ENCODE measurements at places on chromosomes 11 and 22.

DNA sequence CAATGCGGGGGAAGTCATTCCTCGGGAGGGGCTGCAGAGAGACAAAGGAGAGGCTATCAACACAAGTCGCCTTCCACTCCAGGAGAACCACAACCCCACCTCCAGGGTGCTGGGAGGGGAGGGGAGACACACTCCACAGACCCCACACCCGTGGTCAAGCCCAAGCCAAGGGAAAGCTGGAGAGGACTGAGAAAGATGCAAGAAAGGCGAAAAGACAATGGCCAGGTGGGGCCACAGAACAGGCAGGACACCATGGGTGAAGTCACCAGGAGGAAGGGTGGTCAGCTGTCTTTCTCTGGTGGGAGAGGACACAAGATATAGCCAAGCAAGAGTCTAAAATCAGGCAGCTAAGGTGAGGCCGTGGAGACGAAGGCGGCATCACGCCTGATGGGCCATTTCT, 16.0 kb downstream of the HDHD5 start:
- DNase-seq = no peak

DNA sequence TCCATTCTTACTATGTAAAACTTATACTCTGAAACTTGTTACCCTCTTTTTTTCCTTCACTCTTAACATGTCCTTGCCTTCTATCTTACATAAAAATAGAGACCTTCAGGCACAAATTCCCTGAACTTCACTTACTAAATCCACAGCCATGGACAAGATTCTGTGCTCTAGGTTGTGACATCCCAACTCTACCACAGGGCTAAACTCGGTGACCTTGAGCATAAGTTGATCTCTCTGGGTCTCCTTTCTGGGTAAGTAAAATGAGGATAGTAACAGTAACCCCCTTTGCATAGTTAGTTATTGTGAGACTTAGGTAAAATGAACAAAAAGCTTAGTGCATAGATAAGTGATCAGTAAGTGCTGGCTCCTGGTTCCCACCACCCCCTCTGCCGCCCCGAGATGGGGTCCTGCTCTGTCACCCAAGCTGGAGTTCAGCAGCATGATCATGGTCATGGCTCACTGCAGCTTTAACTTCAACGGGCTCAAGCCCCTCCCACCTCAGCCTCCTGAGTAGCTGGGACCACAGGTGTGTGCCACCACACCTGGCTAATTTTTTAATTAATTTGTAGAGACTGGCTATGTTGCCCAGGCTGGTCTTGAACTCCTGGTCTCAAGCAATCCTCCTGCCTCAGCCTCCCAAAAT, 20.1 kb downstream of the C11orf58 start:
- no peak for DNase-seq

- DNase-seq = no peak
Observed at GRCh38 chr22:32677876-32678275, 123.6 kb upstream of the TIMP3 start.

DNA sequence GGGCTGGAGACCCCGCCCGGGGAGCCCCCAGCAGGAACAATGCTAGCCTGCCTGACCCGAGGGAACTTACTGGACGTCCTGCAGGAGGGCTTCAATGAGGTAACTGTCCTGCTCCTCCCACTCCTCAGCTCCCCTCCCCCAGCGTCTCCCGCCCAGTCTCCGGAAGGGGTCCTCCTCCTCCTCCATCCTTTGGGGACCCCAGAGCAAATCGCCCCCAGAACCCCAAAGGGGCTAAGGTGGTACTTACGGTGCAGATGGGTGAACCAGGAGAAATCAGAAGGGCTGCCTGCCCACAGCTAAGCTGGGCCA, 272 bp downstream of the DIXDC1 start:
- DNase-seq = no peak

DNA sequence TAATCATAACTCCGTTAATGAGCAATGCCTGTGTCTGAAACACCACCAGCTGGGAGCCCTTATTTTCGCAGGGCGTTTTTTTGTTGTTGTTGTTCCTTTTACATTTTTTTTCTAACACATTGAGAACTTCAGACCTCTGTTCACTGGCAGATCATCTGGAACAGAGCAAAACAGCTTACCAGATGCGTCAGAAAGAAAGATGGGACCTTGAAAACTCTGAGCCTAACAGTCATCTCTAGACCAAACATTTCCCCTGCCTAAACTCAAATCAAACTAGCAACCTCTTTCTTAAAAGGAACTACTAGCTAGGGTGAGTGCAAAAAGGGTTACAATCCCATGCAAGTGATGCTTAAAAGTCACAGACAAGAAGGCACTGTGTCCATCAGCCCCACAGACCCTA, 93.2 kb downstream of the PLEKHA7 start:
- no peak for DNase-seq

DNA sequence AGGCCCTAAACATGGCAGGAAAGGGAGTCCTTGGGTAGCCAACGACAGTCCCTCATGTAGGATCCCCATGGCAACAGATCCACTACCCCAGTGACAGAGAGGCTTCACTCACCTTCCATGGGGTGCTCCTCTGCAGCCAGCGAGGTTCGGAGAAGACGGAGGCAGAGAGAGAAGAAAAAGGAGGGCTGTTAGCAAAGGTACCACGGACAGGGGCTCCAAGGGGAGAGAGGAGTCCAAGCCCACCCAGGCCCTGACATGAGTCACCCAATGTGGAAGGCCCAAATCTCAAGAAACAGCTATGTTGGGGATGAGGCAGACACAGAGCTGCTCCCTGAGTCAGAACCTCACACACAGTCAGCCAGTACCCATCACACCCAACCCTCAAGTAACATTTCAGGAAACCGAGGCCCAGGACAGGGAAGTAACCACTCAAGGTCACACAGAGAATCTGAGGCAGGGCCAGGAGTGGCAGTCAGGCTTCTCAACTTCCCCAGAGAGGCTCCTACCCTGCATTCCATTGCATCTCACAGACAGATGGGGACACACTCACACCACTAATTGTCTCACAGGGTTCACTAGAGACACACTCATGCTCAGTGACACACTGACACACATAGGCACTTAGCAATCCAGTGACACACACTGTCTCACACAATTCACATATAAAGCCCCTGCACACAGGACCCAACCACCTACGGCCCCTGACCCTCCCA, 25.2 kb downstream of the NRXN2 start:
- DNase-seq = no peak

GRCh38 chr22:46203601-46203980, 46.5 kb downstream of the CDPF1 start:
- DNase-seq = no peak

- no peak for DNase-seq
Observed at GRCh38 chr11:8207080-8208000, 38.5 kb upstream of the RIC3 start.

DNA sequence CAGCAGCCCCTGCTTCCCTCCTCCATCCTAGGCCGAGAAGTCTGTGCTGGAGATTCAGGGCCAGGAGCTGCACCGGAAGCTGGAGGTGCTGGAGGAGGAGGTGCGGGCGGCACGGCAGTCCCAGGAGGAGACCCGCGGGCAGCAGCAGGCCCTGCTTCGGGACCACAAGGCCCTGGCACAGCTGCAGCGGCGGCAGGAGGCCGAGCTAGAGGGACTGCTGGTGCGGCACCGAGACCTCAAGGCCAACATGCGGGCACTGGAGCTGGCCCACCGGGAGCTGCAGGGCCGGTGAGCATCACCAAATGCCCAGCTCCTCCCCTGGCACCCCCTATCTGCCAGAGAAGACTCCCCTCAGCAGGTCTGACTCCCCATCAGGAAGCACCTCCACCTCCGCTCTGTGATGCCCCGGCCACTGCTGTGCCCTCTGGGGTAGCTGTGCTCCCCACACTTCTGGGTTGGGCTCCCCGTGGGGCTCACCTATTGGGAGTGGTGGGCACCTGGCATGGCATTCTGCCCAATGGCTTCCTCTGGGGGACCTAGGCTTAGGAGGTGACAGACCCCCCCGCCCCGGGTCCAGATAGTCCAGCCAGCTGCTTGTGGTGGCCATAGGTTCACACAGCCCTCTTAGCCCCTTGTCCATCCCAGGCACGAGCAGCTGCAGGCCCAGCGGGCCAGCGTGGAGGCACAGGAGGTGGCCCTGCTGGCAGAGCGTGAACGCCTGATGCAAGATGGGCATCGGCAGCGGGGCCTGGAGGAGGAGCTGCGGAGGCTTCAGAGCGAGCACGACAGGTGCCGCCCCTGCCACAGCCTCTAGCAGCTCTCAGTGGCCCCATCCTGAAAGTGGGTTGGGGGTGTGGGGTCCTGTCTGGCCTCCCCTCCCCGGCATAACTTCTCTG, 6.6 kb upstream of the RPS6KA4 start:
- peak; percentile 66 for DNase-seq

GRCh38 chr11:115817844-115818468, 313.7 kb upstream of the CADM1 start:
- DNase-seq = no peak

DNA sequence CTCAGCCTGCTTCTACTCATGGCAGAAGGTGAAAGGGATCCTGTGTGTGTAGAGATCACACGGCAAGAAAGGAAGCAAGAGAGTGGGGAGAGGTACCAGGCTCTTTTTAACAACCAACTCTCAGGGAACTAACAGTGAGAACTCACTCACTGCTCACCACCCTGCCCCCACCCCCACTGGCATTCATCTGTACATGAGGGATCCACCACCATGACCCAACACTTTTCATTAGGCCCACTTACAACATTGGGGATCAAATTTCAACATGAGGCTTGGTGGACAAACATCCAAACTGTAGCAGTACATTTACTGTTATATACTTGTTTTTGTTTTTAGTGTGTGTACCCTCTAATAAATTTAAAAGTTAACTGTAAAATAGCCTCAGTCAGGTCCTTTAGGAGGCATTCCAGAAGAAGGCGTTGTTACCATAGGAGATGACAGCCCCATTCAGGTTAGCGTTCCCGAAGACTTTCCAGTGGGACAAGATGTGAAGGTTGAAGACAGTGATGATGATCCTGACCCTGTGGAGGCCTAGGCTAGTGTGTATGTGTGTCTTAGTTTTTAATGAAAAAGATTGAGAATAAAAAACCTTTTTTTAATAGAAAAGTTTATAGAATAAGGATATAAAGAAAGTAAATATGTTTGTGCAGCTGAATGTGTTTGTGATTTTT, 11.3 kb downstream of the CUL5 start:
- DNase-seq = no peak

DNA sequence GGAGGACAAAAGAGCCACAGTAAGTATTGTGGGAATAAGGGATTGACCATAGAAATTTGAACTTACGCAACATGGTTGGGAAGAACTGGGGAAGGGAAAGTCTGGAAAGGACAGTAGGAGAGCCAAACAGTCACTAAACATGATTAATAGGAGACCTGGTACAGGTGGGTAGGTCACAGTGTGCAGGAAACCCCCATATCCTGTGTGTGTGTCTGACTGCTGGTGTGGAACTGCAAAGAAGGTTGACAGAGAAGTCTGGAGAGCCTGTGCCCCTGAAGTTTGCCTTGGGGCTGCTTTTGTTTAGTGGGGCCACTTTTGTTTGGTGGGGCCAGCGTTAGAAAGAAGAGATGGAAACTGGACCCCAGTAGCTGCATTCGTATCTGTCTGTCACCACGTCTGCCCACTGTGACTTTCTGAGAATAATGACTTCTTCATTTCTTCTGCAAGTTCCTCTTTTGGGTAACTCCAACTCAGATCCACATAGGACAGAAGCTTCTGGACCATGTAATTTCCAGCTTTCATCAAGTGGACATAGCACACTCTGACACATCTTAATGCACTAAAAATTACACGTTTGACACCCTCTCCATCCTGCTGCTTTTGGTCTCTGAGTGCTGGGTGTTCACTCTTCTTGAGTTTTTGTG, 126.8 kb upstream of the RAG2 start:
- no peak for DNase-seq

GRCh38 chr11:962688-963087, 37.0 kb downstream of the AP2A2 start:
- no peak for DNase-seq

GRCh38 chr11:131691181-131692041, 321.0 kb downstream of the NTM start:
- no peak for DNase-seq

DNA sequence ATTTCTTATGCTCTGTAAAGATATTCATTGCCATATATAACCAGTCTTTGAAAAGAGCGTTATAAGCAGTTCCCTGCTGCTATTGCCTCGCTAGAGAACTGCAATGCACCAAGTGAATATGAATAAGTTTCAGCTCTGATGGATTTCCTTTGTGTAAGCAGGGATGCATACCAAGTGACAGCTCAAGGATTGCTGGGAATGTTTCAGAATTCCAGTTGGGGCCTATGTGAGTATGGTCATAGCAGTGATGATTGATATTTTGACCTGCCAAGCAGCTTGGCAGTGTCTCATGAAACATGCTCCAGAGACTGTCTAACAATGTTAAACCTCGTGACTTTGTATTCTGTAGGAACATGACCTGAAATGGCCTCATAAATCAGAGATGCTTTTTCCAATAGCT, 312.6 kb downstream of the C11orf87 start:
- DNase-seq = no peak

DNA sequence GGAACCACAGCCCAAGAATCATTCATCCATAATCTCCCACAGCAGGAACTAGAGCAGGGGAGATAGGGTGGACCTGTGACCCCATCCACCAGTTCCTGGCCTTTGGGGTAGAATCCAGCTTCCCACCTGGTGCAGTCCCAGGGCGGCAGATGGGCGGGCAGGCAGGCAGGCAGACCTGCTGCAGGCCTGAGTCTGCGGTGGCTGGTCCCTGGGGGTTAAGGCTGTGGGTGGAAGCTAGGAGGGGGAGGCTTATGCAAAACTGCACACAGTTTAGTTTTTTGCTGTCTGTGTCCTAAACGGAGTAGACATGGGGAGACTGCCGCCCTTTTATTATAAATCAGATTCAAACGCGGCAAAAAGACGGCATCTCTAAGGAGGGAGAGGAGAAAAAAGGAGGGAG, 4.5 kb upstream of the NEFH start:
- no peak for DNase-seq

DNA sequence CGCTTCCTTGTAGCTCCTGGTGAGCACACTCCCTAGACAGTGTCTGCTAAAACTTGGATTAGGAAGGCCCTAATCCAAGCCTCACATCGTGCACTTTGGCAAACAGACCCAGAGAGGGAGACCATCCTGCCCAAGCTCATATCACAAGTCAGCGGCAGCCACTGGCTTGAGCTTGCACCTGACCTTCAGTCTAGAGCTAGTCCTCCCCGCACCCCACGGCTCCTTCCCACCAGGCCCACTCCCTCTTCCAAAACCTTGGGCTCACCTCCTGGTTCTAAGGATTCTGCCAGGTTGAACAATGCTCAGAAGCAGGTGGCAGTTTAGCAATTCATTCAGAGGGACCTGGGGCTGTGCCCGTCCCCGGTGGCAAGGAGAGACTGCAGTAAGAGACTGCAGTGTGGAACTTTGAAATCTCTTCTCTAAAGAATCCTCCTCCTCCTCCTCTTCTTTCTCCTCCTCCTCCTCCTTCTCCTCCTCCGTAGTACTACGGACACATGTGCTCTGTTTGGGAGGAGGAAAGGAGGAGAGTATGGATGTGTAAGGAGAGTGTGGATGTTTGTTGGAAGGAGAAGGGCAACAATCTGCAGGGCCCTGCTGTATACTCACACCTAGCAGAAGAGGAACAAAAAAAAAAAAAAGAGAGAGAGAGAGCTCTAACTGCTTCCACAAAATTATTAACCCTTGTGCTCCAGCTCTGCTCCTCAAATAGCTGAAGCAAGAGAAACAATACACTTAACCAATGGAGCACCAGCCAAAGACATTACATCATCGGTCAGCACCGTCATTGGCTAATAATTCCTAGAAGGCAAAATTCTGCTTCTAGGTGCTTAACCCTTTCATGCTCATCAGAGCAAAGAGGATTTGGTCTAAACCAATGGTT, 6.0 kb downstream of the SYN3 start:
- no peak for DNase-seq

GRCh38 chr22:30763815-30764673, 69.4 kb downstream of the OSBP2 start:
- DNase-seq = peak; percentile 2

GRCh38 chr11:85886089-85887056, 31.2 kb downstream of the CCDC83 start:
- DNase-seq = no peak
